Amygdala (tissue), 56 donors: ENCODE measurements at places on chromosomes 5 and 9.

GRCh38 chr5:33725806-33726205 lies 166.0 kb downstream of the ADAMTS12 start:
- DNase-seq, result no peak

GRCh38 chr5:57199866-57200265 lies 26.0 kb downstream of the GPBP1 start:
- DNase-seq, result no peak

DNA sequence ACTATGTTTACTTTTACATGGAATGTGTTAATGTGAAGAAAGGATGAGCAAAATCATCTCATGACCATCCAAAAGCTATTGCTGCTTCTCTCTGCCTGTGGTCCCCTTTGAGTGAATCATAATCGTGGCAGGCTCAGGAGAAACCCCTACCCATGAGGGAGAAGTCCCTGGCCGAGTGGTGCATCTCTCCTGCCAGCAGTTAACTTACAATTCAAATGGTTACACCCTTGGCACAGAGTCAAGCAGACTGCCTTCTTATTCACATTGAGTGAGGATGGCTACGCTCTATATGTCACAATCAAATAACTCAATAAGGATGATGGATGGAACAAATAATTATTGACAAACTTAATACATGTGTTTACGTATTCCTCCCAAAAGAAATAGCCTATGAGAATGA lies 179.1 kb downstream of the FGF1 start:
- no peak for DNase-seq

GRCh38 chr9:100269656-100270055 lies 83.1 kb downstream of the TEX10 start:
- no peak for DNase-seq

- DNase-seq, result no peak
Measured at GRCh38 chr5:67612961-67613360, 416.4 kb upstream of the CD180 start.

GRCh38 chr9:7456377-7456776 lies 343.2 kb downstream of the DMAC1 start:
- DNase-seq, result no peak

DNA sequence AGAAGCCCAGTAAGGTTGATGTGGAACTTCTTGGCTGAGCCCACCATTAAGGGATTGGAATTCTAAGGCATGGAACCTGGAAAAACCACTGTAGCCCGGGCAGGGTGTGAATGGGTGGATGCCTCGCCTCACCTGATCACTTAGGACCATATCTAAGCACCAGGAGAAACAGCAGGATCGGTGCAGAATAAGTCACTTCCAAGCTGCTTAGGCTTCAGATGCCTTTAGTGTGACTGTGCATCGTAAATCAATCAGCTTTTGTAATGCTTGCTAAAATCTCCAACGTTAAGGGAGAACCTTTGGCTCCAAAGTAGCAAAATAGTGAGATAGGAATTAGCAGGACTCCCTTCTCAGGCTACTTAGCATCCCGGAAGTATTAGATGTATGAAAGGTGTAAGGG lies 103.9 kb upstream of the MEGF10 start:
- DNase-seq, result no peak

- no peak for DNase-seq
Measured at GRCh38 chr5:172455087-172455381, 709 bp upstream of the SH3PXD2B start.

DNA sequence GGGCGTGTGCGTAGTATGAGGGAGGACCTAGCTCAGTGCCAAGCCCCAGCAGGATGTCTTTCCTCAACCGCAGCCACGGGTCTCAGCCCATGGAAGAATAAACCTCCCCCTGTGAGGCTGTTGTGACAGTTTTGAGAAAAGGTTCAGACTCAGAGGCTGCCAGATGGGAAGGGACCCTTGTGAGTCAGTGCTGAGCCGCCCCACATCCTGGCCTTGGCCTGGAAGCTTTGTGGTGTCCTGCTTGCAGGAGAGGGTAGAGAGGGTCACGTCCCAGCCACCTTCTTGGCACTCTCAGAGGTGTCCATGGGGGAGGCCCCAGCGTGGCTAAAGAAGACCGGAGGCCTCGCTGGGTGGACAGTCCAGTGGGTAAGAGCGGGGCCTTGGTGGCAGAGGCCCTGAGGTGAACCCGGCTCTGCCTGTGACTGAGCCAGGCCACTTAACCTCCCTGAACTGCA lies 2.8 kb downstream of the GRHPR start:
- DNase-seq, result no peak
